Stimulated activated CD8-positive, alpha-beta memory T cell treated with anti-CD3 and anti-CD28 coated beads, Interleukin-2, amount 100 ng/mL, for 1 hour (primary cell): ENCODE measurements at places on chromosomes 5 and 9.

DNA sequence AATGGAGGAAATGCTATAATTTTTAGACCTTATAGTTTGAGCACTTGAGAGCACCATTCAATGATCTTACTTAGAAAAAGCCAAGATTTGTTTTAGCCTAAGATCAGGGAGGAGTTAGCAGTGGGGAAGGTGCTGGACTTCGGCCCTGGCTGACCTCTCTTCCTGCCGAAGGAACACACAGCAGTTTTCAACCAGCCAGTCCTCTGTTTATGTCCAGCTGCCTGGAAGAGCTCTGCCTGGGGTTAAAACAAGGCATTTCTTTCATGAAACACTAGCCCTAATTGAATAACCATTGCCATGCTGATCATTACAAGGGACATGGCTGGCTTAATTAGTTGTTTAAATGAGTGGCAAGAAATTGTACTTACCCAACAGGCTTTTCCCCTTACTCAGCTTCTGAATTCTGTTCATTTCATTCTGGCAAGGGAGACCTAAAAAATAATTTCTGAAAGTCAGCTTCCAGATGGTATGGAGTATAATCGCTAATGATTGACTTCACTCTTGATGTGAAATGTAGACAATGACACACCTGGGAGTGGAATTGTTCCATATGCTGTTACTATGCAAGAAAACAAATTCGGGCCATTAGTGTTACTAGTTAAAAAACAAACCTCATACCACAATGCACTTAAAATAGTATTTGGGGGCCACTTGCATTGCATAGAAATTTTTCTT, 514.2 kb downstream of the SPOCK1 start:
- DNase-seq: no peak

- no peak for DNase-seq
These were observed 111.9 kb upstream of the MTAP start for GRCh38 chr9:21690561-21690960.

DNA sequence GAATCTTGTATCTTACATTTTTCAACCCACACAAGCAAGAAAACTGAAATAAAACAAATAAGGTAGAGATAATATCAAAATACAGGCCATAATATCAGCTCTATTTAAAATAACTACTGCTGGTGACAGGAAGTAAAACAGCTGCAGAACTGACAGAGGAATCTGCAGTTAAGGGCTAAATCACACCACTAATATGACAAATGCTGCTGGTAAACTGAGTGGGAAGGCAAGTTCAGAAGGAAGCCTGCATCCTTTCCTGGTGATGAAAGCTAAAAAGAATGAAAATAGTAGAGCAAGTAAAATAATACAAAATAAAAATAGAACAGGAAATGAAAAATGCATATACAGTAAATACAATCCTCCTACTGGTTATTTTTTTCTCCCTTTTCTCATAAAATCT, 1293.7 kb upstream of the C9orf72 start:
- DNase-seq: no peak

DNA sequence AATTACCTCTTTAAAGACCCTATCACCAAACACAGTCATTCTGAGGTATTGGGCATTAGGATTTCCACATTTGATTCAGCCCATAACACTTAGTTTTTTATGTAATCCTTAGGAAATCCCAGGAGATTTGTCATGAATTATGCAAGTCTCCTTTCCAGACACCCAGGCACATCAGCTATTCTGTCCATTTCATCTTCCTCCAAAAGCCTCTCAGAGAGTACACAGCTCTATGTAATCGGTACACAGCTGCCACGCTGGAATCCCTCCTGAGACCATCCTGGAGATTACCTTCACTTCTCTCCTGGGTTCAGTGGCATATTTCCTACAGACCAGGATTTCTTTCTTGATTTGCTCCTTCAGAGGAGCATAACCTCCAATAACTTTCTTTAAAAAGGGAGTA, 2309.8 kb upstream of the WWC1 start:
- no peak for DNase-seq

GRCh38 chr9:98598861-98599260, 109.9 kb downstream of the GABBR2 start:
- no peak for DNase-seq

- no peak for DNase-seq
These were observed 5.8 kb upstream of the PAPPA start for GRCh38 chr9:116147821-116148220.

DNA sequence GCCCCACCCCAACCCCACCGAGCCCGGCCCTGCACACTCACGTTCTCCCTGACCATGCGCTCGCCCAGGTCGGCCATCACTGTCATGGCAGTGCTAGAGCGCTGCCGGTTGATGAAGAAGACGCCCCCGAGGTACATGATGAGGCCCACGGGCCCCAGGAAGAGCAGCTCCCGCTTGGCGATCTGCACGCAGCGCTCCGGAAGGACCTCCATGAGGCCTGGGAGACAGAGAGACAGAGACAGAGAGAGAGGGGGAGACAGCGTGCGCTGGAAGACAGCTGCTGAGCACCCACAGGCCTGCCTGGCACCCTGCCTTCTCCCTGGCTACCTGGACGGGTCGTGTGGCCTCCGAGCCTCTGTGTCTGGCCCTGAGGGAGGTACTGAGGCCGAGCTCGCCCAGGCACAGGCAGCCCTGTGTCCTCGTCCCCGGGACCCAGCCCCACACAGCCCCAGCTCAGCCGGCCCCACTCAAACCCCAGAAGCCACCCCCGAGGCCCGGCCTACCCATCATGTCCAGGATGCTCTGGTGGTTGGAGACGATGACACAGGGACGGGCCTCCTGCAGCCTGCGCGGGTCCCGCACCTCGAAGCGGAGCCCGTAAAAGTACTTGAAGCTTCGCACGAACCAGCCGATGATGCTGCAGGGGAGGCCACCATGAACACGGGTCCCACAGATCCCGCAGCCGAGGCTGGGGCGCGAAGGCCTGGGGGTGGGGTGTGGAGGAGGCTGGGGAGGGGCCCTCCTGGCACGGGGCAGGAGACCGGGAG, 10.2 kb downstream of the AGPAT2 start:
- no peak for DNase-seq

- no peak for DNase-seq
These were observed 391 bp downstream of the RALGDS start for GRCh38 chr9:133120501-133121197.

- DNase-seq: no peak
These were observed 13.7 kb upstream of the ROR2 start for GRCh38 chr9:91963711-91964240.

- no peak for DNase-seq
These were observed 52.3 kb downstream of the SYK start for GRCh38 chr9:90853945-90854344.

DNA sequence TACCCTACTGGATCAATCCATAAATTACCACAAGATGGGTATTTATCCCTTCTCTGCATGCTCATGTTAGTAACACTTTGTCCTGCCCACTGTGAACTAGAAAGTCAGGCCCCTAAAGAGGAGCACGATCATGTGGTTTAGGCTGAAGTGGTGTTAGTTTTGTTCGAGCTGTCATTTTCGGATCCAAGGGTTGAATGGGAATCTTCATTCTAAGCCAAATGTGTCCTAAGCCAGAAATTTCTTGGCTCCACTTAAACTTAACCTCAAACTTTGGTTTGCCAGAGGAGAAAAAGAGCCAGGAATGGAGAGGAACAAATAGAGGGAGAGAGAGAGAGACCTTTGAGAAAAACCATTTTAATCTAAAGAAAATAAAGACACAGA, 837.7 kb upstream of the ZNF608 start:
- no peak for DNase-seq

GRCh38 chr9:75088646-75089372, 495 bp downstream of the OSTF1 start:
- DNase-seq: no peak

DNA sequence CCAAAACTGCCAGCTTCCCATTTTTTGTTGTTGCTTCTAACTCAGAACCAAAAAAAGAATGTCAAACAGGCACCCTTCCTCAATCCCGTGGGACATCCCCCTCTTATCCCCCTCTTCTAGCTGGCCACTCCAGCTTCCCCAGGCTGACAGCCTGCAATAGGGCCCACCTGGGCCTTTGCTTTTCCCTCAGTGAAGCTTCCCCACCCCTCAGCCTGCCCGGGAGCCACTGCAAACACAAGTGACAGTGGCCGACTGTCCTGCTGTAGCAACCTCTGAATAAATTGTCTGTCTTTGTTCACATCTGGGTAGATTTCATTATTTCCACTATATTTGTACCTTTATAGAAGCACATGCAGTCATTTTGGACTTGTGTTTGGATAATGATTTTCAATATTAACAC, 245.3 kb downstream of the GADD45G start:
- DNase-seq: no peak

DNA sequence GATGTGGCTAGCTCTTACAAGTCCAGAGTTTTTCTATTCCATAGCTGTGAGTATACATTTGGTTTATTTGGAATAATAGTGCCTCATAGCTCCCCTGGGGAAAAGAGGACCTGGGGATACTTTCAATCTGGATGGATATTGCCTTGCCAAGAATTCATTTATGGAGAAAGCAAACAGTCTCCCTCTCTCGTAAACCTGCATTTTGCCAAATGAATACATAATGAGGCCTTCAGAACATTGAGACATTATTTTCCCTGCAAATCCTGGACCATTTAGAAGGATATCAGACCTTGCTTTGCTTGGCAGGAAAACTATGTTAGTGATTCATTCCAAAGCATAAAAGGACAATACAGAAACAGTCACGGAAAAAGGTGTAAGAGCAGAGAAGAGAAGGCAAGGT, 569.6 kb upstream of the BRINP1 start:
- no peak for DNase-seq

DNA sequence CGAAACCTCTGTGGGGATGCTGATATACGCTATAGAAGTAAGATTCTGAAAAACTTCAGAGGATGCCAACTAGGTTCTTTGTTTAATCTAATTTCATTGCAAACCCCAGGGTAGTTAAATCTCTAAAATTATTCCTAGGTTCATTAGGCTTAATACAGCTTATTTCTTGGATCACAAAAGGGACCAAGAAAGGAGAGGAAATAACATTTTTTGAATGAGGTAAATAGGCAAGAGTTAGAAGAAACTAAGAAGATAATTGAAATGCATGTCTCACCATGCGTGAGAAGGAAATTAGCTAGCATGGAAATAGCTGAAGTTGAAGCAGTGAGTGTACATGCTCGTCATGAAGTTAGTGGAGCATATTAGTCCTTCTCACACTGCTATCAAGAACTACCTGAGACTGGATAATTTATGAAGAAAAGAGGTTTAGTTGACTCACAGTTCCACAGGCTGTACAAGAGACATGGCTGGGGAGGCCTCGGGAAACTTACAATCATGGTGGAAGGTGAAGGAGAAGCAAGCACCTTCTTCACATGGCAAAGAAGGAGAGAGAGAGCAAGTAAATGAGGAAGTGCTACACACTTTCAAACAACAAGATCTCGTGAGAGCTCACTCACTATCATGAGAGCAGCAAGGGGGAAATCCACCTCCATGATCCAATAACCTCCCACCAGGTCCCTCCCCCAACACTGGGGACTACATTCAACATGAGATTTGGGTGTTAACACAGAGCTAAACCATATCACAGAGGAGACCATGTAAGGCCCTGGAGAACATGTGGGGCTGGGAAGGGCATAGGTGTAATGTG, 125.1 kb upstream of the OSMR start:
- no peak for DNase-seq

DNA sequence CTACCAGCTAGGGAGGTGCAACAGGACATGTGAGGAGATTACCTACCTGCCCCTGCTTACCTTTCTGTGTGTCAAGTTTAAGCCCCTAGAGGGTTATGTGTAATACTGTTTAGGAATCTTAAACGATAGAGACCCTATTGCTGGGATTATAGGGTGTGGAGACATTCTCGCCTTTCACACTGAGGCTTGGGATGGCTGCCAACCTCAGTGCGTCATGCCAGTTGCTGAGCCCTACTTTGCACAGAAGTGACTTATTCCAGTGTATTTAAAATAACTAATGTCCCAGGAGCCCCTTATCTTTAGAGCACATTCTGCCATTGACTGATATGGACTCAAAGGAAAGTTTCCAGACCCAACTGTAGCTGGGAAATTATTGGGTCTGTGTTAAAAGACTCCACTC, 76.6 kb upstream of the XPA start:
- no peak for DNase-seq

- DNase-seq: no peak
These were observed 42.7 kb upstream of the ZNF608 start for GRCh38 chr5:124789104-124789605.

DNA sequence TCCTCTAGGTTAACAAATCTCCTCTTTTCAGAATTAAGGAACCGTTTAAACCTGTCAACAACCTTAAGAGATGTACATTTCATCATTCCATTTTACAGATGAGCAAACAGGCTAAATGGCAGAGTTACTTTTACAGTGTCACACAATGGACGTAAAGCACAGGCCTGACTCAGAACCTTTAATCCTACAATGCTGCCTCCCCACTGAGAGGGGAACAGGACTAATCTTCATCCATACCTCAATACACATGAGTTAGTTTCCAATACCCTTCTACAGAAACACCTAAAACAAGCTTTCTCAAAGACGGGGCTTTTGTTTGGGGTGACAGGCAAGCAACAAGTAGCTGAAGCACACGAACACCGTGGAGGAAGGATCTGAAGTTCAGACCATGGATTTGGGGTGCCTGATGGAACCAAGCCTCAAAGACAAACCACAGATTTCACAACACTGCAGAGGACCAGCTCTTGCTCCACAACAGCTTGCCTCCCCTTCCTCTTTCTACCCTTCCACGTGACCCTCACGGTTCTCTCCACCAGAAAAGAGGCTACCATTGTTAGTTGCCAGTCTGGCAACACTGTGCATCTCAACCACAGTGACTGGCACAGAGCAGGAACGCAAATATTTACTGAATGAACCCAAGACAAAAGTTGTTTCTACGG, 1.8 kb downstream of the RNF130 start:
- no peak for DNase-seq

DNA sequence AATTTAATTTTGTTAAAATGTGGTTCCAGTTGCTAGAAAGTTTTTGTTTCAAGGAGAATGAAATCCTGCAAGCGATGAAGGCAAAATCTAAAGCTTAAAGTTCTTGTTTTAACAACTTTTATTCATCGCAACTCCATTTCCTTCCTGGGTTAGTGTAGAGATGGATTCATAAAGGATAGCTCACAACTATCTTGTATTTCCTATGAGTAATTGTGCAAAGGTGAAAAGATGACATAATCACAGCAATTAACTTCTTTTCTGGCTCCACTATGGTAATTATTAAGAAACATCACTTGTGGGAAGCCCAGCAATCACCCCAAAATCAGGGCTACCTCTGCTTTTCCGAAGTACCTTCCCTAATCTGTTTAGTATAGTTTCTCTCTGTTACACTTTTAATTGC, 80.8 kb upstream of the SEMA6A start:
- DNase-seq: no peak

GRCh38 chr9:120242116-120242811, 337.7 kb downstream of the CDK5RAP2 start:
- DNase-seq: no peak
